ENCODE measurements at places on chromosomes 6 and 20. TPM values are rescaled to one million over a fixed set of nuclear protein-coding genes. Genes with fewer than 3 reads are reported as not detected.

CTSZ gene
- total RNA-seq, result 33.4 TPM

POFUT1 gene
- total RNA-seq, result 19.0 TPM

GSTA2 gene
- total RNA-seq, result not detected

RAB23 gene
- 6.0 TPM for total RNA-seq

SALL4 gene
- 0.08 TPM for total RNA-seq

CPXM1 gene
- 4.3 TPM for total RNA-seq

NOX3 gene
- not detected for total RNA-seq

TGM2 gene
- 4.1 TPM for total RNA-seq

CALHM6 gene
- 4.1 TPM for total RNA-seq

GATA5 gene
- total RNA-seq, result 0.23 TPM

TREML1 gene
- not detected for total RNA-seq

CST2 gene
- total RNA-seq, result 2.2 TPM

ADAM33 gene
- total RNA-seq, result 16.5 TPM

RNF5 gene
- 55.7 TPM for total RNA-seq

CTAGE9 gene
- total RNA-seq, result not detected

IMPG1 gene
- not detected for total RNA-seq

ERVFRD-1 gene
- total RNA-seq, result not detected

CALHM4 gene
- not detected for total RNA-seq

CLDN20 gene
- total RNA-seq, result not detected

MACROD2 gene
- total RNA-seq, result 16.2 TPM

RNF182 gene
- total RNA-seq, result 1.0 TPM

LY6G6F gene
- not detected for total RNA-seq

DSP gene
- 2,300 TPM for total RNA-seq
